Activated CD8-positive, alpha-beta memory T cell treated with anti-CD3 and anti-CD28 coated beads for 24 hours (primary cell): ENCODE measurements at places on chromosomes 1 and 21.

GRCh38 chr1:110341872-110342331 is 2.7 kb downstream of the RBM15 start:
- no peak for DNase-seq

DNA sequence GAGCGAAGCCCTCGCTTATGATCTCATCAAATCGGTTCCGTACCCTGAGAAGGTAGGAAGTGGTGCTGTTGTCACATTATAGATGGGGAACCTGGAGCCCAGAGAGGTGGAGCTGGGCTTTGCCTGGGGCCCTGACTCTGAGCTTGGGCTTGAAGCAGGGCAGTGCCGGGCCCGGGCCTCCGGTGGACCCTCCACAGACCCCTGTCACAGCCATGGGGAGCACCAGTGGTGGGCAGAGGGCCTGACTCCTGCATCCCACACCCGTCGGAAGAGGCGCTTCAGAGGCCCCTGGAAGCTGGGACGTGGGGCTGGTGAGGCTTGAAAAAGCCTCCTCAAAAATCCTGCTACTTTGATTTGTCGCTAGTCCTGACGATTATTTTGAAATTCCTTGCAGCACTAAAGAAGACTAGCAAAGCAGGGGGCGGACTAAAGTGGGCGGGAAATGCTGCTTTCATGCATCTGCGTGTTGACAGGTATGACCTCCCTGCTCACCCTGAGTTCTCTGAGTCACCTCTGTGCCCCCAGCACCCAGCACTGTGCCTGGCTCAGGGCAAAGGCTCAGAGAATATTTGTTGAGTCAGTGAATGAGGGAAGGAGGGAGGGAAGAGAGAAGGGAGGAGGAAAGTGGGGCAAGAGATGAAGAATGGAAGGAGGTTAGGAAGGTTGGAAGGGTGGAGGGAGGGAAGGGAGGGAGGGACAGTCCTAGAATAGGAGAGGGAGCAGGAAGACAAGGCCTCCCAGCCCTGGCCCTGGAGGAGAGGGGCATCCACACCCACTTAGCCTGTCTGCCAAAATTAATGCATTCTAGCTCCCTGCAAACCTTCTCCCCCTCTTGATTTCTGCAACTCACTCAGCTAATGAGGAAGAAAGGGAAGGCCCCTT is 262.8 kb upstream of the VAMP3 start:
- DNase-seq: no peak

- no peak for DNase-seq
Observed at GRCh38 chr1:58997060-58997411, 213.2 kb upstream of the JUN start.

DNA sequence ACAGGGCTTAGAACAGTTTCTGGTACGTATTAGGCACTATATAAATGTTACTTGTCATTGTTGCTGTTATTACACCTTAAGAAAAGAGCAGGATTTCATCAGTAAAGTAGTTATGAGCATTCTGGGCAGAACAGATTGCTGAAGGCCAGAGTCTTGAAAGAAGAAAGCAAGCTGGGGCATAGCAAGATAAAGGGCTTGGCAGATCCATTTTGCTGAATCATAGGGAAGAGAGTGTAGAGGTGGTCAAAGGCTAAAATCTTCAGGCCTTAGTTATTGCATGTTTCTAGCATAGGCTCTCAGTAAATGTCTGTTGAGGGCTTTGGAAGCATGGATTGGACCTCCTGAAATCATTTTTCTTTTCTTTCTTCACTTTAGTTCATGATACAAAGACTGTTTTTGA is 67.5 kb downstream of the PLA2G4A start:
- no peak for DNase-seq

GRCh38 chr1:225021037-225021436 is 91.6 kb downstream of the DNAH14 start:
- no peak for DNase-seq

DNA sequence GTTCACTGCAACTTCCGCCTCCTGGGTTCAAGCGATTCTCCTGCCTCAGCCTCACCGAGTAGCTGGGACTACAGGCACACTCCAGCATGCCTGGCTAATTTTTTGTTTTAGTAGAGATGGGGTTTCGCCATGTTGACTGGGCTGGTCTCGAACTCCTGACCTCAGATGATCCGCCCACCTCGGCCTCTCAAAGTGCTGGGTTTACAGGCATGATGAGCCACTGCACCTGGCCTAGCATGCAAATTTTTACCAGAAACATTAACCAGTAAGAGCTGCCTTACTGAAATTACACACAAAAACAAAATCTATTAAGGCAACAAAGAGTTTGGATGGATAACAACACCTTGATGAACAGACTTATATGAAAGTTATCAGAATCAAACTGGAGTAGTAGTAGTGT is 12.1 kb downstream of the ZZZ3 start:
- DNase-seq: no peak

DNA sequence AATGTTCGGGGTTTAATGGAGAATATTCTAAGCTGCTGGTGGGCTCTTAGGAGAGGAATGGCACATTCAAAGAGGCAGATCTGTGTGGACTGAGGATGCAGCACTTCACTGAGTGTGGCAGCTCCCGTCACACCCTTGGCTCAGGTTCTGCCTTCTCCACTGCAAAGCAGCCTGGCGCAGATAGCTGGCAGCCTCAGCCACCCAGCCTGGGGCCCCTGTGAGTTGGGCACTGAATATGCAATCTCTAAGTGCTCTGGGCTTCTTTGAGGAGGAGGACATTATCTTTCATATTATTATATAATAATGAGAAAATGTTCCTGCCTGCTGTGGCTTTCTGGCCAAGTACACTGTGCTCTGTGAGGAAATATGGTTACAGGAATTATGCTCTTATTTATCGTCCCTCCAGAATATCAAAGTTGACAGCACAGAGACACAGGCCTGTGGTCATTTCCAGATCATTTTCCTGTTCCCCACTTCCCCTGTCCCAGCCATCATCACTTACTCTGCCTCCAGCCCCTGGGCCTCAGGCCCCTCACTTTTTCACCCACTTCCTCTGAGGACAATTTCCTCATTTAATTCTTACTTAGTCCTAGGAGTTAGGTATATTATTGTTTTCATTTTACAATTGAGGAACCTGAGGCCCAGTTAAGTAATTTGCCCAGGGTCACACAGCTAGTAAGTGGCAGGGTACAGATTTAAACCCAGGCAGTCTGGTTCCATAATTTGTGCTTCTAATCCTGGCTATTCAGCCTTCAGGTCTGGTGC is 53.6 kb downstream of the MAB21L3 start:
- DNase-seq: no peak

DNA sequence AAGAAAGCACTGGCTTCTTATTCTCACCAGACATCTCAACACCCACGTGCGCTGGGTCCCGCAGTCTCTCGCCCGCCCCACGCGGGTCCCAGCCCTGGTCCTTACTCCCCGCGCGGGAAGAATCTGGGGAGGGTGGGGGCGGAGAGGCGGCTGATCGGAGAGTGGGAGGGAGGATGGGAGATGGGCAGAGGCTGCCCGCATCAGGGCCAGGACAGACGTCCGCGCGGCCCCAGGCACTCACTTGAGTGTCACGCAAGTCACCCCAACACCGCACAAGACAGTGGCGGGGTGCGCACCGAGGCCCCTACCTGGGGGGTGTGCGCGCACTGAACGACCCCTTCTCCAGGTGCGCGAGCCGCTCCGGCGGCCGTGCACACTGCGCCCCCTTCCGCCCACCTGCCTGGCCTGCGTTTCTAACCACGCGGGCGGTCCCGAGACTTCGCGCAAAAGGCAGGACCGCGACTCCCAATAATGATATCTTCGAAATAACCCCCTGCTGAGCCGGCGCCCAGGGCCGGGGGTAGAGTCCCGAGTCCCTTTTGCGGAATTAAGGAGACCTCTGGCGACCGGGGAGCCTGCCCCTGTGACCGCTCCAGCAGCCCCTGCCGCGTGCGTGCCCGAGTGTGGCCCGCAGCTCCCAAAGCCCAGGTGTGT is 6.0 kb upstream of the SIM2 start:
- DNase-seq: no peak

DNA sequence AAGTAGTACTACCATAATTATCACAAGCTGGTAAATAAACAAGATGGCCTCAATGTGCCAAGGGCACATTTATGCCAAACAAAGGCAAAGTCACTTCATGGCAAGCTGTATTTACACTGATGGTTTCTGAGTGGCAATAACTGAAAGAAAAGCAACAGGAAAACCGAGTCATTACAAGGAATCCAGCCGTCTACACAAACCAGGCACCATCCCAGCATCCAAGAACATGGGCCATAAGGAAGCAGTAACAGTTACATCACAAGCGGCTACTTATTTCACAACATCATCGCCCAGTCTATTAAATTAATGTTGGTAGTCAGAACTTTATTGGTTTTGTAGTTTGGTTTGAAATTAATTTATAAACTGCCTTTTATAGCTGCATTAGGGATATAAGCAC is 214.2 kb downstream of the RERE start:
- DNase-seq: no peak
